ENCODE measurements at places on chromosomes 1 and 21. TPM values are rescaled to one million over a fixed set of nuclear protein-coding genes. Genes with fewer than 3 reads are reported as not detected.

Gene RAB4A
- 41.8 TPM for total RNA-seq

GRCh38 chr1:15384301-15384901 lies 25.3 kb upstream of the EFHD2 start:
- no peaks in the 10 kb centered on the region for H3K36me3 ChIP-seq
- no peak overlapping the region for H3K27ac ChIP-seq
- peaks cover 5% of the 10 kb centered on the region for H3K4me1 ChIP-seq

DNA sequence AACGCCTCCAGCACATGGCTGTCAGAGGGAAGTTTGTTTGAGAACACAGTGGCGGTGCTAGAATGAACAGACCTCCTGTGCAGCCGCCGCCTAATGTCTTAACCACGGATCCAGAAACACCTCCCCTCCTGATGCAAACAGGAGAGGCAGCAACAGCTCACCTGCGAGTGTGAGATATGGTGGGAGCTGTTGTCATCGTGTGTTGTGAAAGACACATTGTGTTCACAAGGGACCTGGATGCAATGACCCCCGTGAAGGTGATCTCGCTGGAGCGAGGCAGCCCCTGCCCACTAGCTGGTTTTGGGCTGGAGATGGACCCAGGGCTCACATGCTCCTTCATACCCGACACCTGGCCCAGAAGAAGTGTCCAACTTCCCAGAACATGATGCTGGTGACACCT lies 315.3 kb upstream of the C1orf174 start:
- no peaks in the 10 kb centered on the region for H3K27me3 ChIP-seq
- H3K4me1 ChIP-seq: no peaks in the 10 kb centered on the region
- DNase-seq: no peak
- H3K27ac ChIP-seq: no peak overlapping the region

DNA sequence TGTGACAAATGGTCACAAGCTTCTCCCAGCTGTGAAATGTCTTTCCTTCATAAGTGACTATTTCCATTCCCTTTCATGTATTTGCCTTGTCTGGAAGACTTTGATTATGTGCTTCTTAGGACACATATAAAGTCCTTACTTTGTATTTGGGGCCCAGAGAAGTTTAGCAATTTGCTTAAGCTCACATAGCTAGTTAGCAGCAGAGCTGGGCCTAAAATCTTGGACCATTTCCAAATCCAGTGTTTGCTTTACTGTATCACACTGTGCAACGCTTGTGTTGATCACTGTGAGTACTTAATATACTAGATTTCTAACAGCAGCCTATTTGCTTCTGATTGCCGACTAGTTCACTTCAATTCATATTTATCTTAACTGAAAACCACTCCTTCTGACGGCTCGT lies 2.2 kb upstream of the KCNA3 start:
- H3K4me3 ChIP-seq: no peak overlapping the region
- DNase-seq: no peak
- no peaks in the 10 kb centered on the region for H3K36me3 ChIP-seq
- H3K4me1 ChIP-seq: peaks cover 14% of the 10 kb centered on the region
- H3K27ac ChIP-seq: no peak overlapping the region

DNA sequence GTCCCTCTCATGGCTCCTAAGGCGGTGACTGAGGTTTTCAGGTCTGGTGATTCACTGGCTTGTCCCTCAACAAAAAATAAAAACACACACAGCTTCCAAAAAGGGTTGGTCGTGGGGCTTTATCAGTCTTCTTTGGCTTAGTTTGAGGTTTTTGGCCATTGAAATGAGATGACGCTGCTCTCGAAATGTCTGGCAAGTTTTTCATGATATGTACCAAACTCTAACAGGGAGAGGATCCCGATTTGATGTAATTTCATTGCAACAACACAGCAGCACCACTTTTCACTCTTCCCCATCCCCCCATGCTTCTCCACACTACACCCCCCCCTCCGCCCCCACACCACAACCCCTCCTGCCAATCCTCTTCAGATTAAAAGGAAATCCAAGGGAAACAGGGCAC lies 187.1 kb upstream of the NFIA start:
- no peaks in the 10 kb centered on the region for H3K36me3 ChIP-seq
- H3K27ac ChIP-seq: no peak overlapping the region
- H3K4me1 ChIP-seq: no peaks in the 10 kb centered on the region
- no peak for DNase-seq
- H3K27me3 ChIP-seq: no peaks in the 10 kb centered on the region

DNA sequence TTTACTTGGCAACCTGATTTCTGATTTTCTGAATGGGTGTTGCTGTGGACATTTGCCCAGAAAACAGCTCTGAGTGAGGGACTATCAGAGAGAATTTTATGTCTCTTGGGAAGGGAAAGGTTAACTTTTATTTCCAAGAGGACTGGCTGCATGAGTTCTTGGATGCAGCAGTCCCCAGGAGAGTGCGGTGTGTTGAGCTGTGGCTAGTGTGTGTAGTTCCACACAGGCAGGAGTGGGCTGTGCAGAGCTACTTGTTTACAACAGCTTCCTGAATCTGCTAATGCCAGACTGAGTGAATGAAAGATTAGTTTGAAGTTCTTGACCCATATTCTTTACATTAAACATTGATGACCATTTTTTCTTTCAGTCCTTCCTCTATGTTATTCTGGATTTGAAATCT lies 41.0 kb upstream of the APOBEC4 start:
- H3K36me3 ChIP-seq: no peaks in the 10 kb centered on the region
- H3K27ac ChIP-seq: no peak overlapping the region
- no peaks in the 10 kb centered on the region for H3K27me3 ChIP-seq
- no peak for DNase-seq

Measured in sigmoid colon (tissue), 7 donors.